Lower lobe of right lung (tissue), 2 donors: ENCODE measurements at places on chromosomes 7 and 10. TPM values are rescaled to one million over a fixed set of nuclear protein-coding genes. Genes with fewer than 3 reads are reported as not detected.

The PKD2L1 gene
- 3.4 TPM for total RNA-seq

The CALML3 gene
- total RNA-seq = not detected

The TMEM273 gene
- total RNA-seq = 48.5 TPM

The PTF1A gene
- not detected for total RNA-seq

DNA sequence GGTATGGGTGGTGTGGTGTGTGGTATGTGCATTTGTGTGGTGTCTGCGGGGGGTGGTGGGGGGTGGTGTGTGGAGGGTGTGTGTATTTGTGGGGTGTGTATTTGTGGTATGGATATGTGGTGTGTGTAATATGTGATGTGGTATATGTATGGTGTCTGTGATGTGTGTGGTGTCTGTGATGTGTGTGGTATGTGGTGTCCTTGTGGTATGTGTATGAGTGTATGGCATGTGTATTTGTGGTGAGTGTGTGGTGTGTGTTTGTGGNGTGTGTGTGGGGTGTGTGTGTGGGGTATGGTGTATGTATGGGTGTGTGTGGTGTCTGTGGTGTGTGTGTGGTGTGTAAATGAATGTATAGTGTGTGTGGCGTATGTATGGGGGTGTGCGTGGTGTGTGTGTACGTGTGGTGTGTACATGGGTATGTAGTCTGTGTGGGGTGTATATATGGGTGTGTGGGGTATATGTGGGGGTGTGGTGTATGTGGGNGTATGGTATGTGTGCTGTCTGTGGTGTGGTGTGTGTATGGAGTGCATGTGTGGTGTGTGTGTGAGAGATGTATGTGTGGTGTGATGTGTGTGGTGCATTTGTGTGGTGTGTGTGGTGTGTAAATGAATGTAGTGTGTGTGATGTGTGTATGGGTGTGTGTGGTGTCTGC lies 27.1 kb upstream of the CHST15 start:
- no peak for DNase-seq

GRCh38 chr10:18666810-18667209 lies 7.6 kb downstream of the ARL5B start:
- no peak for DNase-seq

GRCh38 chr7:7672545-7673239 lies 32.1 kb downstream of the UMAD1 start:
- DNase-seq = no peak

DNA sequence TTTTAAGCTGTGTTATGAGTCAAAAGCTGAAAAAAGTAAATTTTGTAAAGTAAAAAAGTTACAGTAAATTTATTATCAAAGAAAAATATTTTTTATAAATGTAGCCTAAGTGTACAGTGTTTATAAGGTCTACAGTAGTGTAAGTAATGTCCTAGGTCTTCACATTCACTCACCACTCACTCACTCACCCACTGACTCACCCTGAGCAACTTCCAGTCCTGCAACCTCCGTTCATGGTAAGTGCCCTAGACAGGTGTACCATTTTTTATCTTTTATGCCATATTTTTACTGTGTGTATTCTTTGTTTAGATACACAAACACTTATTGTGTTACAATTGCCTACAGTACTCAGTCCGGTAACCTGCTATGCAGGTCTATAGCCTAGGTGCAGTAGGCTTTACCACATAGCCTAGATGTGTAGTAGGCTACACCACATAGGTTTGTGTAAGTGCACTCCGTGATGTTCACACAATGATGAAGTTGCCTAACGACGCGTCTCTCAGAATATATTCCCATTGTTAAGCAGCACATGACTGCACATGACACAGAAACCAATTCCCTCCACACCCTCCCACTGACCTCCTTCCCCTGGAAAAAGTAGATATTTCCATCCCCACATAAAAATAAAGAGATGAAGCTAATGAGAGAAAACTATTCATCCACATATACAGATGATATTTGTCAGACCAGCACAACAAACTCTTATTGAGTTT lies 44.8 kb upstream of the FGL2 start:
- DNase-seq = no peak
